Activated CD4-positive, alpha-beta memory T cell treated with anti-CD3 and anti-CD28 coated beads, Interleukin-2, amount 10 ng/mL, durations not matched to agents 7 days and 5 days (primary cell): ENCODE measurements at places on chromosomes 6 and 20. TPM values are rescaled to one million over a fixed set of nuclear protein-coding genes. Genes with fewer than 3 reads are reported as not detected.

Gene B4GALT5
- 21.6 TPM for total RNA-seq

Gene SLC32A1
- not detected for total RNA-seq

Gene B3GALT4
- total RNA-seq, result 25.2 TPM

Gene TTLL9
- total RNA-seq, result not detected

Gene KCNB1
- total RNA-seq, result not detected

Gene FOXC1
- 0.08 TPM for total RNA-seq

DNA sequence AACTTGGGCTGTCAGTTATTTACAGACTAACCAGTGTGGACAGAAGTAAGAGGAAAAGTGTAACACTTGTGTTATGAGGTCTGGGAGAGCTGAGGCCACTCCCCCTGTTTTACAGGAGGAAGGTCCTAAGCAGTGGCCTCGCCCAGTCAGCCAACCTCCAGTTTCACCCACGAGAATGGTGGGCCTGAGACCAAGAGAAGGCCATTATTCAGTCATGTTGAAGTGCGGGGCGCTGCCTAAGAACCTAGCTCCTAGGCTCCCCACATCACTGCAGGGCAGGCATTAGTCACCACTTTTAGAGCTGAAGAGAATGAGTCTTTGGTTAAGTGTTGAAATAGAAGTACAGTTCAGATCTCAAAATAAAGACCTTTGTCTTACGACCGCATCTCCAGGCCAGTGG, 27.9 kb downstream of the CDYL start:
- H3K4me1 ChIP-seq, result peaks cover 26% of the 10 kb centered on the region
- peaks cover 2% of the 10 kb centered on the region for H3K36me3 ChIP-seq
- no peak overlapping the region for H3K4me3 ChIP-seq
- H3K27ac ChIP-seq, result no peak overlapping the region
- DNase-seq, result no peak
- no peaks in the 10 kb centered on the region for H3K27me3 ChIP-seq

- H3K4me1 ChIP-seq, result peaks cover 7% of the 10 kb centered on the region
- no peak overlapping the region for H3K27ac ChIP-seq
- H3K4me3 ChIP-seq, result no peak overlapping the region
Measured at GRCh38 chr6:21665392-21666200, 72.0 kb downstream of the SOX4 start.

GRCh38 chr20:49385465-49385864, 97.0 kb downstream of the KCNB1 start:
- peaks cover 36% of the 10 kb centered on the region for H3K27me3 ChIP-seq
- no peaks in the 10 kb centered on the region for H3K36me3 ChIP-seq
- no peak overlapping the region for H3K4me3 ChIP-seq

DNA sequence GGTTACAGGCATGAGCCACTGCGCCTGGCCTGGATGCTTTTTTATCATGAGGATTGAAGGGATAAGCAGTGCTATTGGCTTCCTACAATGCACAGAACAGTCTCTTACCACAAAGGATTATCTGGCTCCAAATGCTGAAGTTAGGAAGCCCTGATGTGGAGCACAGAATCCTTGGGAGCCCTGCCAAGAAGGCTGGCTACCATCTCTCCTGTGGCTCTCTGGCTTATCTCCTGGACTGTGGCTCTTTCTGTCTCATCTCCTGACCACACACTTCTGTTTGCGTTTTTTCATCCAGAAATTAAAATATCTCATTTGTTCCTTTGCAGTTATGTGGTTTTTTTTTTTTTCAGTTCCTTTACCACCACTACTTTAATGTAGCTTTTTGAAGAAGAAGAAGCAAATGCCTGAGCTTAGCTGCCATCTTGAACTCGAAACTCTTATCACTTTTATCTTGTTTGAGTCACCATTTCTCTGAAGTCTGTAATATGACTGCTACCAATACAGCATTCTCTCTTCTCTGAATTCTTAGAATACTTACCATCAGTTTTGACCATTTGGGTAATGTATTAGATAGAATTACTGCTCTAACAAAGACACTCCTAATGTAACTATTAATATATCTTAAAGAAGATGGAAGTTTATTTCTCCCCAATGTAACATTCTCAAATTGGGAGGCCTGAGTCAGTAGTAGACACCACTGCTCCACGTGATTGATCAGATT, 1044.7 kb downstream of the KIF16B start:
- H3K4me1 ChIP-seq, result no peaks in the 10 kb centered on the region
- H3K36me3 ChIP-seq, result no peaks in the 10 kb centered on the region
- H3K27me3 ChIP-seq, result no peaks in the 10 kb centered on the region
- no peak overlapping the region for H3K27ac ChIP-seq
- no peak for DNase-seq
- H3K4me3 ChIP-seq, result no peak overlapping the region

DNA sequence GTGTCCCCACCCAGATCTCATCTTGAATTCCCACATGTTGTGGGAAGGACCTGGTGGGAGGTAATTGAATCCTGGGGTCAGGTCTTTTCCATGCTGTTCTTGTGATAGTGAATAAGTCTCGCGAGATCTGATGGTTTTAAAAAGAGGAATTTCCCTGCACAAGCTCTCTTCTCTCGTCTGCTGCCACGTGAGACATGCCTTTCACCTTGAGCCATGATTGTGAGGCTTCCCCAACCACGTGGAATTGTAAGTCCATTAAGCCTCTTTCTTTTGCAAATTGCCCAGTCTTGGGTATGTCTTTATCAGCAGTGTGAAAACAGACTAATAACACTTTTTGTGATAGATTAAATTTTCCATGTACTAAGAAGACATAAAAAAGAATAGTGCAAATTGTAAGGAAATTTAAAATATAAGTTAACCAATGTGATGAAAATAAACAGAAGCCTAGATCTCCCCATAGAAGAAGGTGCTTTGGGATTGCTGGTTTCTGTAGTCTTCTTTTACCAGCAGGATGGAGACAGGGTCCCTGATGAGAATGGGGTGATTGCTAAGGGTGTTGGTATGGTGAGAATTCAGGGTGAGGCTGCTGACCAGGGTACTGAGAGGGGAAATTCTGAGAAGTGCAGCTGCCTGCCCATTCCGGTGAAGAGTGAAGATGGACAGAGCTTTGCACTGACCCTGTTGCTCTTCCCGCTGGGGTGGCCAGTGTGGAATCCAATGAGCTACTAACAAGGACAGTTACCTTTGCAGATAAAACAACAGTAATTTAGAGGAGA, 50.7 kb downstream of the BMP2 start:
- no peak overlapping the region for H3K27ac ChIP-seq
- no peaks in the 10 kb centered on the region for H3K27me3 ChIP-seq
- no peaks in the 10 kb centered on the region for H3K36me3 ChIP-seq
- DNase-seq, result no peak

DNA sequence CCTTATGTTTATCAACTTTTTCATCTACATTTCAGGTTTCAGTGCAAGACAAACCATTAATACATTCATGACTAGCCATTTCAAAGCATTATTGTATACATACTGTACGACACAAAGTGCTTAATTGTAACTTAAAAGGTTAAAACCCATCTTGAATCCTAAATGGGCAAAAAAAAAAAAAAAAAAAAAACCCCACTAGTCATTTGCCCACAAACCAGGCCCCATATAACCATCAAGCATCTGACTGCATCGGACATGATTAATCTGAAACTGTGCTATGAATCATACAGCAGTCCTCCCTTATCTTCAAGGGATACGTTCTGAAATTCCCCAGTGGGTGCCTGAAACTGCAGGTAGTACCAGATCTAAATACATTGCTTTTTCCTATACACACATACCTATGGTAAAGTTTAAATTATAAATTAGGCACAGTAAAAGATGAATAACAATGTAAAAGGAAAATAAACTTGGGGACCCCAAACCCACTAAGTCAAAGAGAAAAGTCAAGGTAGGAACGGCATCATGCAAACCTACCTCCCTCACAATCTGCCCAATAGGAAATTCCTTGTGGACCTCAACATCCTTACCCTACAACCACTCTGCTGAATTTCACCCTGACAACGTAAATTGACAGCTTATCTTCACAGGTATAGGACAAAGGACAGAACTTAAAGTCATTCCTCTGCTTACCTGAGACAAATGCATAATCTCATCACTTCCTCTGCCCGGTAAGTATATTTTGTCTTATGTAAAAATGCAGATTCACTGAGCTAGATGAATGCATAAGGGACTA, 14.3 kb downstream of the B4GALT5 start:
- H3K4me1 ChIP-seq, result peaks cover 55% of the 10 kb centered on the region
- DNase-seq, result no peak
- peaks cover 8% of the 10 kb centered on the region for H3K36me3 ChIP-seq
- no peaks in the 10 kb centered on the region for H3K27me3 ChIP-seq

- no peak for DNase-seq
- H3K4me3 ChIP-seq, result no peak overlapping the region
Measured at GRCh38 chr6:17845598-17845997, 138.9 kb upstream of the NUP153 start.

GRCh38 chr6:150753371-150754064, 112.0 kb upstream of the MTHFD1L start:
- no peak overlapping the region for H3K4me3 ChIP-seq
- DNase-seq, result no peak
- no peaks in the 10 kb centered on the region for H3K4me1 ChIP-seq
- H3K36me3 ChIP-seq, result no peaks in the 10 kb centered on the region

DNA sequence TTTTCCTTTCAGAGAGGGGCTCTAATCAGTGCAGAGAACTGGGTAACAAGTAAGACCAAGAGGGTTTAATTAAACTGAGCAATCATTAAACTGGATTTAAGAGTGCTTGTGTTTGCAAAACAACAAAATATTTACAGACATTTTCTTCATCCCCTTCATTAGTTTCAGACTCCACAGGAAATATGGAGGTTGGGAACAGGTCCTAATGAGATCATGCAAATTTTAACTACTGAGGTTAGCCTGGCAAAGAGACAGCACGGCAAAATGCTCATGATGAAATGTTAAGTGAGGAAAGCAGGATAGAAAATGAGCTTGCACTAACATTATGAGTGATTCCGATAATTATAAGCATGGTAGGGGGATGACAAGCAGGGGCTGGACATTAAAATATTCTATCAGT, 268.9 kb downstream of the PTPRT start:
- no peak overlapping the region for H3K4me3 ChIP-seq
- H3K36me3 ChIP-seq, result no peaks in the 10 kb centered on the region
- H3K27ac ChIP-seq, result no peak overlapping the region
- H3K4me1 ChIP-seq, result no peaks in the 10 kb centered on the region

DNA sequence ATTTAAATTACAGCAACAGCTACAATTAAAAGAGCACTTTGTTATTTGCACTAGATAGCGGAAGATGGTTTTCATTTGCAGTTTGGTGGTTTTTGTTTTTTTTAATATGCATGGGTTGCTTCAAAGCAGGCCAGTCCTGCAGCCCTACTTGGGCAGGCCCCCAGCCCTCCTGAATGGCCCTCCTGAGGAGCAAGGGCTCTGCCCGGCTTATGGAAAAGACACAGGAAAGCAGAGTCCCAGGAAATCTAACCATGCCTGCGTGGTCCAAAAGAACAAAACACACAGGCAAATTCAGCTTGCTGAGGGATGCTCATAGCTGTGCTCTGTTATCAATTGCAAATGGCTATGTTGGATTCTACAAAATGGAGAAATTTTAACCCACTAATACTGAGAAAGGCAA, 371.1 kb upstream of the ARID1B start:
- H3K36me3 ChIP-seq, result no peaks in the 10 kb centered on the region
- H3K4me1 ChIP-seq, result no peaks in the 10 kb centered on the region
- no peaks in the 10 kb centered on the region for H3K27me3 ChIP-seq
- DNase-seq, result no peak
- no peak overlapping the region for H3K27ac ChIP-seq

DNA sequence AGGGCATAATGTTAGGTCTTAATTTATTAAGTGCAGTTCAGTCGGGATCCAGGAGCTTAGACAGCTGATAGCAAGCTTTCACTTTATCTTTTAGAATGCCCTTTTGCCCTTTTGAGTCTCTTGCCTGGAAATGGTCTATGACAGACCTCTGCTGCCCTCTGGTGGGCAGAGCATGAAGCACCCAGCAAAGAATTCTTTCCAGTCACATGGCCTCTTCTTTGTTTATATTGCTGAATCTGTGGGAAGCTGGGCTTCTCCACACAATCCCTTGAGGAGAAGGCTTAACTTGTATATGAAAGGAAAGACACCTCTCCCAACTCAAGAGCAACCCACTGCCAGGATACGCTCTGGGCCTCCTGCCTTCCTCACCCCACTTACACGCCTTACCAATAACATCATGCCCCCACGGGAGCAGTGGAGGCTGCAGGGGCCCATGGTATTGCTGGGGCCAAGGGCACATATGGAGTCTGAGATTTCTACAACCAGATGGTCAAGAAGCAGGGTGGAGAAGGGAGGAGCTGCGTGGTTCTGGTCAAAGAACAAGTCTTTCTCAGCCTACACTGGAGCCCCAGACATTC, 20.4 kb downstream of the WFDC3 start:
- H3K36me3 ChIP-seq, result no peaks in the 10 kb centered on the region
- no peak overlapping the region for H3K27ac ChIP-seq
- H3K4me3 ChIP-seq, result no peak overlapping the region
- peaks cover 24% of the 10 kb centered on the region for H3K27me3 ChIP-seq

DNA sequence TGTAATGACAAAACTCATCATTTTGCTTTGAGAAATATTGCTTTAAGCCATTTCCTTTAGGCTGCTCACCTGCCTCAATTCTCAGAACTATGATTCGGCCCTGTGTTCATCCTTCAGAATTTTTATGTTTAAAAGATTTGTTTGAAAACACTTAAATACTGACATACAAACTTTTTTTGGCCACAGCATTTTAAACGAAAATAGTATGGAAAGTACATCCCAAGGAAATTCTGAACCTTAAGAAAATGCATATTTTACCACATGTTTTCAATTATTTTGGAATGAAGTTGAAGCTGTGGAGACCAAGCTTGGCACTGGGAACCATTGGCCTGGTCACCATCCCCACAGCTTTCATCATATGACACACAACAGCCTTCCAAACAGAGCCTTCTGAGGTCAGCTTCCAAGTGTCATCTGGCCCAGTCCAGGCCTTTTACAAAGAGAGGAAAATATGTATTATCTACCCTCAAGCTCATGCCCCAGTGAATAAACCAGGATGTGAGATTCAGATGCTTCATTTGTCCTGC, 83.3 kb downstream of the SOD2 start:
- no peak overlapping the region for H3K27ac ChIP-seq
- H3K36me3 ChIP-seq, result no peaks in the 10 kb centered on the region
- no peaks in the 10 kb centered on the region for H3K4me1 ChIP-seq

DNA sequence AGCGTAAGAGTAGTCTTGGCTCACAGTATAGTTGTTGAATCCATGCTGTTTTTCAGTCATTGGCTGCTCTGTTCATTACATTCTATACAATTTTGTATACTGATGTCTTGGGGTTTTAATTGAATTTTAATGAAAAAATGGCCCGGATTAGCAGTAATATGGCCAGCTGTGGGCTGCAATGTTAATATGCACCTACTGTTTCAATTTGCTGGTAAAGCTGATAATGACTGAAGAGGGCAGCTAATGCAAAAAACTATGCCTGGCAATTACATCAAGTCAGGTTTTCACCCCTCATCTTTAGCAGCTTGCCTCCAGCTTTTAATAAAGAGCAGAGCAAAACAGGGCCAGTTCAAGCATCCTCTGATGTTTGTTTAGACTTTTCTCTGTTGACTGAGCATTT, 394.5 kb downstream of the PLCB1 start:
- H3K27me3 ChIP-seq, result no peaks in the 10 kb centered on the region
- no peak for DNase-seq
- H3K27ac ChIP-seq, result no peak overlapping the region

GRCh38 chr6:142760152-142760551, 184.8 kb downstream of the HIVEP2 start:
- H3K4me1 ChIP-seq, result peaks cover 21% of the 10 kb centered on the region
- DNase-seq, result no peak
- no peaks in the 10 kb centered on the region for H3K27me3 ChIP-seq
- peaks cover 70% of the 10 kb centered on the region for H3K36me3 ChIP-seq
- H3K4me3 ChIP-seq, result no peak overlapping the region
